ENCODE measurements at places on chromosomes 11 and 22.

DNA sequence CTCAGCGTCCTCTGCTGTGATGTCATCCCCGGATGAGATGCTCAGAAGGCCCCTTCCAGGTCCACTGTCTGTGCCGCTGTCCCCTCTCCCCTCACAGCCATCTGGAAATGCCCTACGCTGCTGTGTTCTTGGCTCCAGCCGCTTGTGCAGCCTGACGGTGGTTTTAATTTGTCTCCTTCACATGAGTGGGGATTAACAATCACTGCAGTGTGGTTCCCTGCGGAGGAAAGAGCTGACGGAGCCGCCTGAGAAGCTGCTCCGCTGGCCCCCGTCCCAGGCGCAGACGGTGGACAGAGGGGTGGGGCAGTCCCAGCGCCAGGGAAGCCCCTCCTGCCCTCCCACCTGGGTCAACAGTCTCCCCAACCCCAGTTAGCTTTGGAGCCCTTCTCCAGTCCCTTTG is 67.5 kb upstream of the PHF21B start:
- no peak for DNase-seq

DNA sequence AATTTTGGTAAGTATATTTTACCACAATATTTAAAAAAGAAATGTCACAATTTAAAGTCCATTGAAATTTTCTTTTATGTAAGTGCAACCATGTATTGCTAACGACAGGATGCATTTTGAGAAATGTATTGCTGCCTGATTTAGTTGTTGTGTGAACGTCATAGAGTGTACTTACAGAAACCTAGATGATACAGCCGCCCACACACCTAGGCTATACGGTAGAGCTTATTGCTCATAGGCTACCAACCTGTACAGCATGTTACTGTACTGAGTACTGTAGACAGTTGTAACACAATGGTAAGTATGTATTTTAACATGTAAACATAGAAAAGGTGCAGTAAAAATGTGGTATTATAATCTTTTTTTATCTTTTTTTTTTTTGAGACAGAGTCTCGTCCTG is 48.1 kb downstream of the CBL start:
- no peak for DNase-seq

DNA sequence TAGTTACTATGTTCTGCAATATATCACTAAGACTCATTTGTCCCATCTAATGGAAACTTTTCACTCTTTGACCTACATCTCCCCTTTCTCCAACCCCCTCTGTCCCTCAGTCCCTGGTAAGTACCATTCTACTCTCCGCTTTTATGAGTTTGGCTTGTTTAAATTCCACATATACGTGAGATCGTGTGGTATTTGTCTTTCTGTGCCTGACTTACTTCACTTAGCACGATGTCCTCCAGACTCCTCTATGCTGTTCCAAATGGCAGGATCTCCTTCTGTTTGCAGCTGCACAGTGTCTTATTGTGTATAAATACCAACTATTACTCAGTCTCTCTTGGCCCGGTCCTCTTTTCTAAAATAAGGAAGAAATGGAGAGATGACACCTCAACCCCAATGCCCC is 205.4 kb upstream of the NTM start:
- no peak for DNase-seq

DNA sequence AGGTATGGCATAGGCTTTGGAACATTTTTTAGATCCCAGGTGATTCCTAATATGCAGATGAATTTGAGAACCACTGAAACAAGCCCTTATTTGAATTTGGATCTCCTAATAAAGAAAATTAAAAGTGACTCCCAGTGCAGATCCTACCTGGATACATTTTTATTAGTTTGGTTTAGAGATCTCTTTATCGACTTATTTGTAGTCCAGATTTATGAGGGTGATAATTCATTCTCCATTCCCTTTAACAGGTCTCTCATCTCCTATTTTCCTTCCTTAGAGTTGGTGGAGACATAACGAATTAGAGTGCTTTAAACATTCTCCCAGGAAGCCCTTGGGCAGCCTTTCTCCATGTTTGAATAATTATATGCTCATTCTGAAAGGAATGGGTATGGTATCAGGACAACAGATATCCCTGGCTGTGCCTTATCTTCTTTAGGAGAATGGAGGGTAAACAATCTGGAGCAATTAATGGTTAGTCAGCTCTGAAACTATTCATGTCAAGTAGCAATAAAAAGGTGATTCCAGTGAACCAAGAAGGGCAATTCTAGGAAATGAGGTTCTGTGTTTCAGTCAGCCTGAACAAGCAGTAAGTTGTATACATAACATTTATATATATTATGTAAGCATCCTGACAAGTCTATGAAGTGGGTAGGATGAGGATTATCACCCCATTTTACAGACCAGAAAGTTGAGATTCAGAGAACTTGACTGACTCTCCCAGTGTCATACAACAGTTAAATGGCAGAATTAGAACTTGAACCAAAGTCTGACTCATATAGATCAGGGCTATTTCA is 53.9 kb upstream of the RCE1 start:
- DNase-seq = no peak

- no peak for DNase-seq
Observed at GRCh38 chr22:46280999-46281623, 13.3 kb downstream of the TTC38 start.

DNA sequence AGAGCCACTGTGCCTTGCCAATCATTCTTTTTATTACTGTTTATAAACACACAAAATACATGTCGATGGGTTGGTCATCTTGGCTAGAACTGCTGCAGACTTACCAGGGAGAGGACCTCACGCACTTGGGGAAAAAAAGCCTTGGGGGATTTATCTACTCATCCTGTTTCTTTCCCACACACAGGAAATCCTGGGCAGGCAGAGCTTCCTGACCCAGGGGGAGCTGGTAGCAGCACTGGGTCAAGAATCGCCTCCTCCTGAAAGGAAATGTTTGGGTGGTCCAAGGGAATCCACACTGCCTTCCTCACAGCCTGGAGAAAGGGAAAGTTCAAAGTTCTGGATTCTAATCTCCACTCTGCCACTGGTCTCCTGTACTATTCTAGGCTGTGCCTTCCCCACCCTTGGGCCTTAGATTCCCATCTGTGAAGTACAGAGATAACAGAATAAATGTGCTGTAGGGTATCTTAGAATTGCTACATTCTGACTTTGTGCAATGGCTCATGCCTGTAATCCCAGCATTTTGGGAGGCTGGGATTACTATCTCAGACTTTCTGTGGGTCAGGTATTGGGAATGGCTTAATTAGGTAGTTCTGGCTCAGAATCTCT is 31.2 kb upstream of the SMTN start:
- DNase-seq = peak; percentile 48

GRCh38 chr22:32018056-32018455 is 25.0 kb upstream of the SLC5A1 start:
- DNase-seq = peak; percentile 46

DNA sequence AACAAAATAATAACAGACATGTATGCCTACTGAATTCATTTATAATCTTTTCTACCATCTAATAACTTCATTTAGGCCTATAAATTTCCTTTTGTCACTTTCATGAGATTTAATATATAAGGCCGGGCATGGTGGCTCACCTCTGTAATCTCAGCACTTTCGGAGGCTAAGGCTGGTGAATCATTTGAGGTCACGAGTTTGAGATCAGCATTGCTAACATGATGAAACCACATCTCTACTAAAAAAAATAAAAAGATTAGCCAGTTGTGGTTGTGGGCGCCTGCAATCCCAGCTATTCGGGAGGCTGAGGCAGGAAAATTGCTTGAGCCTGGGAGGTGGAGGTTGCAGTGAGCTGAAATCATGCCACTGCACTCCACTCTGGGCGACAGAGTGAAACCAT is 14.2 kb upstream of the NTM start:
- DNase-seq = peak; percentile 95

DNA sequence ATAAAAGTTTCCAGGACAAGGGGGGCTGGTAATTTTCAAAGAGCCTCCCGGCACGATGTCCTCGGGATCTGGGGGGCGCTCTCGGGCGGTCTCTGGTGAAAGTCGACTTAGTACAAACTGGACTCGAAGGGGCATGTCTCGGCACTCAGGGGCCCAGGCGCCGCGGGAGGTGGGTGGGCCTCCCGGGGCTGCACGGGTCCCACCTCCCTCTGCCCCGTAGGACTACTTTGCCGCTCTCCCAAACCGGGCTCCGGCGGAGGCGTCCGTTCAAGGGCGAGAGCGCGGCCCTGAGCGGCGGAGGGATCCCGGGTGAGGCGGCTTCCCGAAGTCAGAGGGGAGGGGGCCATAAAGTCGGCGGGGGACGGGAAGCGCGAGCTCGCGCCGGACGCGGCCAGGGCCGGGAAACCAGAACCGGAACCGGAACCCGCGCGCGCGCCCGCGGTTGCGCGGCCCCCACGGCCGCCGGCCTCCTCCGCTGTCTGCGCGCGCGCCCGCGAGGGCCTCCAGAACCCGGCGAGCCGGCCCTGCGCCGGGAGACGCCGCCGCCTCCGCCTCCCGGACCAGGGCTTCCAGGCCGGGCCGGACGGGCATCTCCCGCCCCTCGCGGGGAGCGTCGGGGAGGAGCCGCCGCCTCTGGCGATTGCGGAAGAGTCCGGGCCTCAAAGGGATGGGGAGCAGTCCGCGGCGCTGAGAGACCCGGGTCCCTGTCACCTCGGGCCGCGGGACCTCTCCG is at the start of gene ARHGEF12:
TSS of gene ARHGEF12 (plus strand) at position 506 of the 733 bp plus-strand sequence. CDS start 831 bp downstream, outside the sequence.
- DNase-seq = peak; percentile 91

DNA sequence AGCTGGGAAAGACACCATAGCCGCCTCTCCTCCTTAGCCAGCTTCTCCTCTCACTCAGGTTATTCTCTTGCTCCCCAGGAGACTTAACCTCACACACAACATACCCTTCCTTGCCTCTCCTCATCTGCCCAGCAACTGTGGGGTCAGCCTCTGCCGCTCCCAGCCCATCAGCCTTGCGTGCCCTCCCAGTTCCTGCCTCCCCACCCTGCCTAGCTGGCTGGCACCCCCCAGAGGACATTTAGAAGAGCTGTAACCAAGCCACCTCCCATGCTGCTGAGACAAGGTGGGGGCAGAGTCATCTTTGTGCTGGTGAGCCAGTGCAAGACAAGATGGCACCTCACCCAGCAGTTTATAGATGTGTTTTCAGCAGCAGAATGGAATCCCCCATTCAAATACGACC is 38.2 kb downstream of the TOM1 start:
- DNase-seq = no peak
